ENCODE measurements at places on chromosomes 3 and 15. TPM values are rescaled to one million over a fixed set of nuclear protein-coding genes. Genes with fewer than 3 reads are reported as not detected.

- no peak for DNase-seq
These were observed 243.0 kb downstream of the CD47 start for GRCh38 chr3:107847791-107848190.

DNA sequence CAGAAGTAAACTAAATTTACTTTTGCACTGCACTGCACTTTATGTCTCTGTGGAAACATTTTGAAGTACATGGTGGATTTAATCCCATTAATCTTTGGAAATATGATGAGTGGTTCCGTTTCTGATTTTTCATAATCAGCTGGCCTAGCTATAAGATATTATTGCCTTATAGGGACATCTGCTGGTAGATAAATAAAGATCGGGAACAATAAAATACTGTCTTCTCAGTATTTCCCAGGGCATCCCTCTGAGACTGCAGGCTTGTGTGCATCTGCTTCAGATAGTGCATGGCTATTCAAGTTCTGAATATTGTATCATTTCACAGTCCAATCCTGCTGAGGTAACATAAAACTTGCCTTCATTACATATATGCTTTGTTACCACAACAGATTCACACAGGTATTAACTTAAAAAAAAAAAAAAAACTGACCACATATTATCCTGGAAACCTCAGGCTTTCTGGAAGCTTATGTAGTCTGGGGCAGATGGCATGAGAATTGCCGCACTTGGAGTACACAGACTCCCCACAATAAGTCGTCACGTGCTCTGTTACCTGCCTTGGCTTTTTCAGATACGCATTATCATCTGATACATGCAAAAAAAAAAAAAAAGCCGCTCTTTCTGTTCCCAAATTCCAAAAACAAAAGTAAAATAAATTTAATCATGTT lies 330.8 kb upstream of the AGTR1 start:
- DNase-seq, result no peak

- no peak for DNase-seq
These were observed 156.4 kb upstream of the PPP2R3A start for GRCh38 chr3:135809021-135809634.

DNA sequence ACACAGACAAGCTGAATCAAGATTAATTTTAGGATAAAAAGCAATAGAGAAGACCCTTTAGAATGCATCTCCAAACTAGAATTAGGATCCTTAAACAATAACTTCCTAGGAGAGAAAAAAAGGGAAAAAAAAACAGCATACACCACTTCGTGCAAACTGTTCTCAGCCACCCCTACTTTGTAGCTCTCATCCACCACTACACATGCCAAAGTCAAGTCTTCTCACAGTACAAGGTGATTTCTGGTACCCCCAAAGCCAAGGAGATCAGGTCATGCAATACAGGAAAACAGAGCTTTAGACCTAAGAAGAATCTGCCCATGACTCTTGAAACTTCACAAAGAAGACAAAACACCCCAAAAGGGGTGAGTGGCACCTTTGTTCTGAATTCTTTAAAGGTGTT lies 166.9 kb downstream of the SUCNR1 start:
- DNase-seq, result no peak

- DNase-seq, result no peak
These were observed 34.4 kb downstream of the RAF1 start for GRCh38 chr3:12629560-12629959.

- no peak for DNase-seq
These were observed 42.1 kb downstream of the ABHD5 start for GRCh38 chr3:43732747-43733425.

The KLHL40 gene
- not detected for total RNA-seq

The HDGFL3 gene
- 68.4 TPM for total RNA-seq

The SLC26A6 gene
- total RNA-seq, result 33.6 TPM
